Tibial artery (tissue), 4 donors: ENCODE measurements at places on chromosomes 4 and X.

DNA sequence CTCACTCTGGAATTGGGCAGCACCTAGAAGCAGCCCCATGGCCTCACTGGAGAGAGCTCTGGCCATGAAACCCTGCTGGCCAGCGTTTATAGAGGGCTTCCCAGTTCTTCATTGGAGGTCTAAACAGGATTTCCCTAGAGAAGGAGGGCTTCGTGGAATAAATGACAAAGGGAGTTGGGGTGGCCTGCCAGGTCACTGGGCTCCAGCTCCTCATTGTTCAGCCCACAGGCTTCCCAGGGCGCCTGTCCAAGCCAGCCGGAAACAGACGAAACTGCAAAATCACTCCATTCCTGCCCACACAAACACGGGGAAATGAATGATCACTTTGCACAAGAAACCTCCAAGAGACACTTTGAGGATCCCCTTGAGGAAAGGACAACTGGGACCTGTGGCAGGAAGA lies 189.7 kb downstream of the TSPAN5 start:
- no peak for DNase-seq

- no peak for DNase-seq
Observed at GRCh38 chr4:106312377-106312776, 3.6 kb downstream of the TBCK start.

GRCh38 chrX:19555683-19556082 lies 40.4 kb upstream of the MAP3K15 start:
- no peak for DNase-seq

DNA sequence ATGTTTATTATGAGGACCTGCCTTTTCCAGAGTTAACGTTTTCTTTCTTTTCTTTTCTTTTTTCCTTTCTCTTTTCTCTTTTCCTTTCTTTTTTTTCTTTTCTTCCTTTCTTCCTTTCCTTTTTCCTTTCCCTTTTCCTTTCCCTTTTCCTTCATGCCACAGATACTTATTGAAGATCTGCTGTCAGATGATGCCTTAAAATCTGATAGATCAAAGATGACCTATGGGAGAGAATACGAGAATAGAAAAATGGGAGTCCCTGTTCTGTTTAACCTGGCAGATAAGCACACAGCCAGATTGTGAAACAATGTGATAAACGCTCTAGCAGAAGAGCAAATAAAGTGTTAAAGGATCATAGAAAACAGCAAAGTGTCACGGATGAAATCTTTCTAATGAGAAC lies 38.9 kb downstream of the AFF1 start:
- no peak for DNase-seq

- DNase-seq, result no peak
Observed at GRCh38 chr4:71814433-71814832, 30.6 kb upstream of the GC start.

DNA sequence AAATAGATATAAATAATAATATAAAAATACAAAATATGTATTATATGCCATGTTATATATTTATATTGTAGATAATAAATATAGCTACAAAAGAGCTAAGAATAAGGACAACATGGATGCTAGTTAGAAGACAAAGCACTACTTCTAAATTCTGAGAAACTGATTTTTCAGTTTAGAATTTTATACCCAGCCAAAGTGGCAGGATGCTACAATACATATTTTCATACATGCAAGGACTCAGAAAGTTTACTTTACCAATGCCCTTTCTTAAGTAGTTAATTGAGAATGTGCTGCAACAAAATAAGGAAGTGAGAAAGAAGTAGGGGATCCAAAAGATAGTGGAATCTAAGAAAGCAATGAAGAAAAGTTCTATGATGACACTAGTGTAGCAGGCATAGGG lies 64.5 kb downstream of the PDE5A start:
- DNase-seq, result no peak

GRCh38 chr4:140764785-140765392 lies 8.7 kb upstream of the TBC1D9 start:
- DNase-seq, result no peak

GRCh38 chrX:26889574-26889973 lies 573.6 kb downstream of the PPP4R3C start:
- no peak for DNase-seq

DNA sequence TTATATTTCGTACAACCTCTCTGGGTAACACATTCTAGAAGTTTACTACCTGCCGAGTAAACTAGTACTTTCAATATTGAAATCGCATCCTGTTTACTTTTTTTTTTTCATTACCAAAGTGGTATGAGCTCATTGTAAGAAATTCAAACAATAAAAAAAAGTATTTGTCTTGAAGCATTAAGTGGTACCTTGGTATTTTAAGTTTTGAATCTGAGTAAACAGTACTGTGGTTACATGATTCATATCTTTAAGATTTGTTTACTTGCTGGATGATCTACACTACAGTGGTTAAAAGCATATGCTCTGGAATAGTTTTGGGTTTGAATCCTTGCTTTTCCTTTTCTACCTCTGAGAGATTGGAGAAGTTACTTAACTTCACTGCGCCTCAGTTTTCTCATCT lies 3.8 kb upstream of the MMGT1 start:
- DNase-seq, result no peak

DNA sequence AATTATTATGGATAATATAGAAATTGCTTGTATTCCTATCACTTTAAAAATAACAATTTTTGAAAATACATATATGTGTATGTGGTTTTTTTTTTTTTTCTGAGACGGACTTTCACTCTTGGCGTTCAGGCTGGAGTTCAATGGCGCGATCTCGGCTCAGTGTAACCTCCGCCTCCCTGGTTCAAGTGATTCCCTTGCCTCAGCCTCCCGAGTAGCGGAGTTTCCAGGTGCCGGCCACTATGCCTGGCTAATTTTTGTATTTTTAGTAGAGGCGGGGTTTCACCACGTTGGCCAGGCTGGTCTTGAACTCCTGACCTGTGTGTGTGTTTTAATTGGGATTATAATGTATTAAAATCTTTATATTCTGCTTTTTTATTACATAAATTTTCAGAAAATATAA lies 97.9 kb upstream of the NUDT6 start:
- no peak for DNase-seq

DNA sequence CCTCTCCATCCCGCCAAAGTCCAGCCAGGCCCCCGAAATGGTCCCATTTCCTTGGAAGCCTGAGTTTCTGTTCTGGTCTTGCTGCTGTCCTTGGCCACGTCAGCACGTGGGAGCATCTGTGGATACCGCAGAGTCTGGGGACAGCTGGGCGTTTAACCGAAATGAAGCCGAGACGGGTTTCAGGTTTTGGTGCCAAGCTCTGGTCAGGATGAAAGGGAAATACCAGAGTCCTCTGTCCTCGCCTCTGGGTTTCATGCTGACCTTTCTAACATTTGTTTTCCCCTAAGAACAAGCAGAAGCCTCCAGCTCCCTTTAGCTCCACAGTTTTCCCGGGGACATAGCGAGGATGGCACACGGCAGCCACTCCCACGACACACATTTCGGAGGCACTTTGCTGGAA lies 19.7 kb downstream of the SHOX start:
- peak; percentile 3 for DNase-seq

GRCh38 chrX:70219938-70220764 lies 14.3 kb upstream of the AWAT1 start:
- DNase-seq, result peak; percentile 56

GRCh38 chr4:93731456-93731855 lies 97.1 kb upstream of the ATOH1 start:
- DNase-seq, result no peak

DNA sequence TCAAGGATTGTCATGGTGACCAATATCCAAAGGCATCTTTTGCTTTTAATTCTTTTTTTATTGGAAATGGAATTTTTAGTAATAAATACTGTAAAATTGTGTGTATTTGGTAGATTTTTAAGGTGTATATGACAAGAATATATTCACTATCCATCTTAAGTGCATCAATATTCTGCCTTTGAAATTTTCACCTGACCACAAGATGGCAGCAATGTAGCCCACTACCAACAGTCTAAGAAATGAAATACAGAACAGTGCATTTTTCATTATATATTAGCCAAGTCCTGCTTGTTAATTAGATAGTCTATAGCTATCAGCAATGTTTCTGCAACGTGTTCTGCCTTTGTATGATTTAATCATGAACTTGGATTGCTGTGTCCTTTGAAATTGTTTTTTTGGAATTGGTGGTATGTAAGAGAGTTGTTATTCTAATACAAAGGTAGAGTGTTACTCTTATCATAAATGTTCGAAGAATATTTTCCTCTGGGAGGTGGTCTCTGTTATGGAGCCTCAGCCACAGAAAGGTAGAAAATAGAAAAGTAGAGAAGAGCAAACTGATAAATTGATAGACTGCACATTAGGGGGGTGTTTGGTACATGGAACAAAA lies 38.2 kb downstream of the HPGDS start:
- no peak for DNase-seq

DNA sequence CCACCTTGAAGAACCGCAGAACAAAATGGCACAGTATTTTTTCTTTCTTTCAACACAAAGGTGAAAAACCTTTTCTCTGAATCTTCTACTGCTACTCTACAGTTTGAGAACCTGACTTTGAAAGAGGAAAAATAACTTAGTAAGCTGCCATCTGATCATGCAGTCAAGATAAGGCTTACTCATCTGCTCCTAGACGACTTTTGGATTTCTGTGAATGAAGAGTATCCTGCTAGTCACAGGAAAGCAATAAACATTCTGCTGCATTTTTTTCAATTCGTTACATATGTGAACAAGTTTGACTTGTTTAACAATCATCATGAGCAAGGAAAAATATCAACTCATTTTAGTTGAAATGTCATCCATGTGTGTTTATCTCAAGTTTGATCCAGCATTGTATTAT lies 25.2 kb downstream of the TIGD2 start:
- DNase-seq, result no peak

- no peak for DNase-seq
Observed at GRCh38 chr4:53866055-53866454, 198.3 kb downstream of the CHIC2 start.

DNA sequence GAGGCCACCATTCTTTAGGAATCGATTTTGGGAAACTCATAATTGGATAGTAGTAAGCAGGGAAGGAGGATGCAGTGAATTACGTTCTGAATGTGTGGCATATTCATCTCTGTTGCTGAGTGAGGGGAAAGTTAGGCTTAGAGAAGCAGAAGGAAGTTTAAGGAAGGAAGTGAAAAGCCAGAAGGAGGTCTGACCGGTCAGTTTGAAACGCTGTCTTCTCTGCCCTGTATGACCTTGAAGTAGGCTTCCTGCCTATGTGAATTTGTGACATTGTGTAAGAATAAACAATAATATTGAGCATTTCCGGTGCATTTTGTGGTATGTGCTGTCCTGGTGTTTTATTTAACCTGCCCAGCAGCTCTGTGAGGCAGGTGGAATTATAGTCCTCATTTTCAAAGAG lies 67.3 kb downstream of the PDLIM5 start:
- no peak for DNase-seq

GRCh38 chr4:164876700-164877324 lies at the start of gene APELA:
TSS of gene APELA (plus strand) at chr4:164877178. CDS start at chr4:164877332, 154 bp downstream.
- no peak for DNase-seq

GRCh38 chr4:107196312-107196711 lies 160.2 kb upstream of the DKK2 start:
- no peak for DNase-seq

GRCh38 chr4:107255114-107255513 lies 219.0 kb upstream of the DKK2 start:
- no peak for DNase-seq

- DNase-seq, result no peak
Observed at GRCh38 chrX:14717949-14718348, 154.9 kb downstream of the FANCB start.

DNA sequence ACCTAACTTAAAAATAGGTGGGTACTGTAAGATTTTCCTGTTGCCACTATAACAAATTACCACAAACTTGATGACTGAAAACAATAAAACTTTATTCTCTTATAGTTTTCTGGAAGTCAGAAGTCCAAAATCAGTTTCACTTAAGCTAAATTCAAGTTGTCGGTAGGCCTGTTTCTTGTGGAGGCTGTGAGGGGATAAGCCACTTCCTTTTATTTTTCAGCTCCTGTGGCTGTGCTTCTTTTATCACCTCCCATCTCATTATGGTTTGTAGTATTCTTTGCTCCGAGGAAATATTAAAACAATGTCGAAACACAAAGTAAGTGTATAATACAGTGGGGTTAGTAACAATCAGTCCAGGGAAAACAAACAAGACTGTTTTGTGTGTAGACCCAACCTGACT lies 610.5 kb upstream of the TECRL start:
- DNase-seq, result no peak

GRCh38 chrX:39331082-39331704 lies 529.9 kb downstream of the MID1IP1 start:
- no peak for DNase-seq

DNA sequence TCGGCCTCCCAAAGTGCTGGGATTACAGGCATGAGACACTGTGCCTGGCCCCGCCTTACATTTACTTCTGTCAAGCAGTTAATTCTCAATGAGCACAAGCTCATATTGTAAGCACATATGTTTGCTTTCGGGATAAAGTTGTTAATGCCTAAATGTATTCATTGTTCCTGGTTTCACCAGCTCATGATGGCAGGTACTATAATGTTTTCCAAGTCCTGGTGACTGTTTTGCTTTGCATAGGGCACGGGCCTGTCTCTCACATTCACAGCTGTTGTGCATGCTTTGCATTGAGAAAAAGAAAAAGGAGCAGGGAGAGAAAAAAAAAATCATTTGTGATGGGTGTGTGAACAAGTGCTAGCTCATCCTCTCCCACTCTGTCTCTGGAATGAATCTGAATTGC lies 661.2 kb upstream of the TENM3 start:
- no peak for DNase-seq

DNA sequence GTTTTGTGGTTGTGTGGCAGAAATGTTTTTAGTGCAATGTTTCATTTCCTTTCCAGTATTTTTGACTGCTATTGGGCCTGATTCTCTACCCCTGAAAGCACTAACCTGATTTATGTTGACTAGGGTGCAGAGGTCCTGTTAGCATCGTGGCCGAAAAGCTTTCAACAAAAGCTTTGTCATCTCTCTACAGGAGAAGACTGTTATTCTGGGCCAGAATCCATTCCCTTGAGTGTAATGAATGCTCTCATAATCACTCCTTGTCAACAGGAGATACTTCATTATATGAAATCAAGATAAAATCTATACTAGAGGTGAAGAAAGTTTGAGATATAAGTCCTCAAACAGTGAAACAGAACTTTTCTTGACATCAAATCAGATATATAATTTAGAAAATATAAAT lies 195.5 kb downstream of the ZNF330 start:
- DNase-seq, result no peak

- DNase-seq, result no peak
Observed at GRCh38 chr4:85955620-85956292, 404.1 kb downstream of the MAPK10 start.

DNA sequence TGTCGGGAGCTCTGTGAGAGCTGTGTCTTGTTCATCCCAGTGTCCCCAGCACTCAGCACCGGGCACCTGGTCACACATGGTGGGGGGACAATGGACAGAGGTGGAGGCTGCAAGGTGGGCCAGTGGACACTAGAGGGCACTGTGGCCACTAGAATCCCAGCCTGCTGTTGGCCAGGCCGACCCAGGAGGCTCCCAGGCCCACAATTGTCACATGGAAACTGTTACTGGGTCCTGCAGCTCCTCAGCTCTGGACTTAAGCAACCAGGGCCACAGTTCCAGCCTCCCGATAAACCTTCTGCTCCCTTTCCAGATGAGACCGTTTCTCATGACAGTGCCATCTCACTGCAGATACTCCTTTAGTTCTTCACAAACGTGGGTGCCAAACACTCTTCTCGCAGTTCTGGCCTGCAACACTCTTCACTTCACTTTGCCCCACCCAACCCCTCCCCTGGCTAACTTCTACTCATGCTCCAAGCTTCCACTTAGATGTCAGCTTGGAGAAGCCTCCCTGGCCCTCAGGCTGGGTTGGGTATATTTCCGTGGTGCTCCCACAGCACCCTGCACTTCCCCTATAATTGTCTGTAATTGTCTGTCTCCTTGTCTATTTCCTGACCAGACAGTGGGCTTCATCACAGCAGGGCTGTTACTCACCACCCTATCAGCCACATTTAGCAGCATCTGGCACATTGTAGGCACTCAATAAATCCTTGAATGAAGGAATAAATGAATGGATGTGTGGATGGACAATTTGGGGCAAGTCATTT lies 3.5 kb upstream of the IQSEC2 start:
- peak; percentile 36 for DNase-seq
